ENCODE measurements at places on chromosomes 13 and 19. TPM values are rescaled to one million over a fixed set of nuclear protein-coding genes. Genes with fewer than 3 reads are reported as not detected.

DNA sequence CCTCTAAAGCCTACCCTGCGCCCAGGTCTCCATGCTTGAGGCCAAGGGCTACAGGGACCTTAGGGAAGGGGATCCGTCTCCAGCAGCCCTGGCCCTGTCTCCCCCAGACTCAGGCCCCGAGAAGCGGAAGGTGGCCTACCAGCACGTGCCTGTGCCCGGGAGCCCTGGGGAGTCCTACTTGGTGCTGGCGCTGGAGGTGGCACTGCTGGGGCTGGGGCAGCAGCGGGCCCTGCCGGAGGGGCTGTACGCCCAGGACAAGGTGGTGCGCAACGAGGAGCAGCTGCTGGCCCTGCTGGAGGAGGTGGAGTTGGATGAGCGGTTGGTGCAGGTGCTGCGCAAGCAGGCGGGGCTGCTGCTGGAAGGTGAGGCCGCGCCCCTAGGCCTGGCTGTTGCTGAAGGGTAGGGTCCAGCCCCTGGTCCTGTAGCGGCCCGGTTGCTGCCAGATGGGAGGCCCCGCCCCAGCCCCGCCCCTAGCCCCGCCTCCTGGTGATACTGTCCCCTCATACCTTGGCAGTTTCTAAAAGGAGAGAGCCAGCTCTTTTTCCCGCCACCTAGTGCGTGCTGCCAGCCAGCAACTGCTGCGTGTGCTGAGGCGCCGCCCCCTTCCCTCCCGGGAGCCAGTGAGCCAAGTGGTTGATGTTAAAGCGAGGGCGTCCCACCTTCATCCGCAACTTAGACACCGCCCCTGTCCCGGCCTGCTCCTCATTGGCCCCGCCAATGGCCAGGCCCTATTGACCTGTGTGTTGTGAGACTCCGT, 22.6 kb downstream of the ZSWIM4 start:
- no peak for DNase-seq

DNA sequence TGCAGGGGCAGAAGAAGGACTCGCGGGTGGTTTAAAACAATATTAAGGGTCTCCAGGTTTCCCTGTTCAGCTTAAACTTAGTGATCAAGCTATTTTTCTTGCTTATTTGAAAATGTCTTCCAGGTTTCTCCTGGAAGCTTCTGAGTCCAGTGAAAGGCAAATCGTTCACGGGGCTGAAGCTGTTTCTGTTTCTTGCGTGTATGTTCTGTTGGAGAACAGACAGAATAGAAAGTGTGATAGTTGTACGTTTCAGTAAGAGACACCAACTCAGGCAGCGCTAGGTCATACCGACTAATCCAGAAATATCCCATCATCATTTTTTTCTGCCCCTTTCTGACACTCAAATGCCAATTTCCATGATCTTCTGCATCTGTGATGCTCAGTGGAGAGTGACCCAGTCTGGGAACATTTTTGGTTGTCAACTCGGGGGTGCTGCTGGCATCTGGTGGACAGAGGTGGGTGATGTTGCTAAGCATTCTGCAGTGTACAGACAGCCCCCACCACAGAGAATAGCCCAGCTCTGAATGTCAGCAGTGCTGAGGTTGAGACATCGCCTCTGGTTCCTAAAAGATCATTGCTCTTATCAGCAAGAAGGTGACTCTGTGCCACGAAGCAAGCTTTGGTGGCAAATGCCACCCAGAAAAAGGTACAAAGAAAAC, 4.3 kb downstream of the KLF2 start:
- peak; percentile 81 for DNase-seq

GRCh38 chr19:15260939-15261338, 28.7 kb upstream of the EPHX3 start:
- DNase-seq, result no peak

GPX4 gene
- 461 TPM for total RNA-seq

- DNase-seq, result no peak
These were observed 535.8 kb downstream of the KCTD12 start for GRCh38 chr13:76350399-76350798.

DNA sequence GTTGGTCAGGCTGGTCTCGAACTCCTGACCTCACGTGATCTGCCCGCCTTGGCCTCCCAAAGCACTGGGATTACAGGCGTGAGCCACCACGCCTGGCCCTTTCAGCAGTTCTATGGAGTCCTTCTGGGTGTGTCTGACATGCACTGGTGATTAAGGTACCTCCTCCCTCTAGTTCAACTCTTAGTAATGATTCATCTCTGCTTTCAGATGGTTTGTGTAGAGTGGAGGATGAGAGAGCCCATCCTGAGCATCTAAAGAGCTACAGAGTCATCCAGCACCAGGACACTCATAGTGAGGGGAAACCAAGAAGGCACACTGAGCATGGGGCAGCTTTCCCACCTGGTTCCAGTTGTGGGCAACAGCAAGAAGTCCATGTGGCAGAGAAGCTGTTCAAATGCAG, 8.2 kb downstream of the ZNF584 start:
- DNase-seq, result no peak

- DNase-seq, result peak; percentile 59
These were observed 8.5 kb downstream of the MAU2 start for GRCh38 chr19:19329126-19329525.

CYP4F2 gene
- not detected for total RNA-seq

GRCh38 chr13:77859450-77859849, 59.2 kb downstream of the EDNRB start:
- no peak for DNase-seq

- no peak for DNase-seq
These were observed 5.5 kb downstream of the DLEU7 start for GRCh38 chr13:50838031-50838430.

ZNF419 gene
- total RNA-seq, result 14.9 TPM

ZNF850 gene
- total RNA-seq, result 1.7 TPM

MEIS3 gene
- total RNA-seq, result 0.13 TPM

NANOS3 gene
- not detected for total RNA-seq

ZNF554 gene
- total RNA-seq, result 3.9 TPM

POSTN gene
- total RNA-seq, result 3.3 TPM

- no peak for DNase-seq
These were observed 21.0 kb upstream of the ZNF43 start for GRCh38 chr19:21856773-21857514.

DNA sequence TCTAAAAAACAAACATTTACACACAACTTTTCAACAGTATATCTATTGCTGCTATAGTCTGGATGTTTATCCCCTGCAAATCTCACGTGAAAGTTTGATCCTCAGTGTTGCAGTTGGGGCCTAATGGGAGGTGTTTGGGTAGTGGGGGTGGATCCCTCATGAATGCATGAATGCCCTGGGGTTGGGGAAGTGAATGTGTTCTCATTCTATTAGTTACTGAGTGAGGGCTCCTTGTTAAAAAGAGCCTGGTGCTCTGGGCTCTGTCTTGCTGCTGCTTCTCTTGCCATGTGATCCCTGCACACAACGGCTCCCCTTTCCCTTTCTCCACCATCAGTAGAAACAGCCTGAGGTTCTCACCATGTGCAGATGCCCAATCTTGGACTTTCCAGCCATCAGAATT, 242.7 kb upstream of the HTR2A start:
- no peak for DNase-seq

DNA sequence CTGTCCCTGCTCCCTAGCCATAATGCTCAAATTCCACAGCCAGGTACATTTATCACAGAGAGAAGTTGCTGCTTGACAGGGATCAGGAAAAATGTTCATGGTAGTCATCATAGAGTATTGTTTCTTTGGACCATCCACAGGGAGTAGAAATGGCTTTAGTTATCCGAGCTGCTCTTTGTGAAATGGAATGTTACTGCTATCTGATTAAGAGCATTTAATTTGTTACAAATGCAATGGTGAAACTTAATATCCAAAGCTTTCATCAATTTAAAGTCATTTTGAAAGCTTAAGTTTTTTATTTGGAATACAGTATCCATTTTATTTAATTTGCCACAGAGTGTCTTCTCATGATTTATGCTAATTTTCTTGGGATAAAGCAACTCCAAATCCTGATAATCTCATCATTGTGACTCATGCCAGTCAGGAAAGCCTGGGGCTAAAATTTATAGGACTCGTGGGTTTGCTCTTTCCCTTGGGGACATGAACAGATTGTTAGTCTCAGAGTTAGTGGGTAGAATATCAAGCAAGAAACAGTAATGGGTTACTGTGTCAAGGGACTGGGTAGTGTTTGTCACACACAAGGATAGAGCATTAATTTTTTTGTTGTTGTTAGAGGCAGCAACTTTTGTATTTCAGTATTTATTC, 59.8 kb downstream of the SCEL start:
- DNase-seq, result no peak

DNA sequence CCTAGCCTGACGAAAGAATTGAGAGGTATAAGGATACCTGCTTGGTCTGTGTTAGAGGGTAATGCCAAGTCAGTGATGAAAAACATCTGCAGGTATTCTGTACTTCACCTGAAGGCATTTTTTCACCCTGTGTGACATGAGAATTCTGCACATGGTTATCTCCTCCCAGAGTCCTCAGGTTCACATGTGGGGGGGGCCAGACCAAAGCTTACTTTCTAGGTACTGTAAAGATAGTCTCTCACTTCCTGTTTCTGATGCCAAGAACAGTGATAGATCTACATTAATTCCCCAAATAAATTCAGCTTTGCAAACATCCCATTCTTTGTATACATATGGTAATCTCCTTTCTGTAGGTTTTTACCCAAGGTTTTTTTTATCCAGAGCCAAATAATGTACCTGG, 53.4 kb downstream of the GPC6 start:
- no peak for DNase-seq

DNA sequence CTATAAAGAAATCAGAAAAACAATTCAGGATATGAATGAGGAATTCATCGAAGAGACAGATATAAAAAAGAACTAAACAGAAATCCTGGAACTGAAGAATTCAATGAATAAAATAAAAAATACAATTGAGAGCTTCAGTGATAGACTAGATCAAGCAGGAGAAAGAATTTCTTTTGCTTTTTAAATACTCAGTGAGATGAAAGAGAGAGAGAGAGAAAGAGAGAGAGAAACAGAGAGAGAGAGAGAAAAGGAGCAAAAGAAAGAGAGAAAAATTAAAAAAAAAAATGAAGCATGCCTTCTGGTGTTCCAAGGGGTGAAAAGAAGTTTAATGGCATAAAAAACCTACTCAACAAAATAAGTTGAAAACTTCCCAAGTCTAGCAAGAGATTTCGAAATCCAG, 22.0 kb upstream of the SLC7A9 start:
- DNase-seq, result no peak

DNA sequence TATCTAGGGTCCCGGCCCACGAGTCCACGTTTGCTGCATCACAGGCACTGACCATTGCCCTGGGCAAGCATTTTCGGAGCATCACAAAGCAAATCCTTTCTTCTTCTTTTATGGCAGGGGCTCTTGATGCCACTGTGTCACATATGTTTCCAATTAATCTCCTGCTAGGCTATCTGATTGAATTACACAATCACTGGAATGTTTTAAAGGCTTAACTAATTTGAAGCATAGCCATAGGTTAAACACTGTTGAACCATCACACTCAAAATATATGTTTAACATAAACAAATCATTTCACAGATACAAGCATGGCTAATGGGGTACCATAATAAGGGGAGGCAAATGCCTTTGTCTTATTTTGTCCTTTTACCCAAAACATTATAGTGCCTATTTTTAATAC, 338.3 kb downstream of the POU4F1 start:
- no peak for DNase-seq

LGALS16 gene
- total RNA-seq, result not detected

RB1 gene
- total RNA-seq, result 24.4 TPM

- no peak for DNase-seq
These were observed 2.8 kb downstream of the ACTN4 start for GRCh38 chr19:38650172-38650775.

WDR87 gene
- not detected for total RNA-seq

- DNase-seq, result no peak
These were observed 18.9 kb downstream of the ARID3A start for GRCh38 chr19:944663-945241.

DNA sequence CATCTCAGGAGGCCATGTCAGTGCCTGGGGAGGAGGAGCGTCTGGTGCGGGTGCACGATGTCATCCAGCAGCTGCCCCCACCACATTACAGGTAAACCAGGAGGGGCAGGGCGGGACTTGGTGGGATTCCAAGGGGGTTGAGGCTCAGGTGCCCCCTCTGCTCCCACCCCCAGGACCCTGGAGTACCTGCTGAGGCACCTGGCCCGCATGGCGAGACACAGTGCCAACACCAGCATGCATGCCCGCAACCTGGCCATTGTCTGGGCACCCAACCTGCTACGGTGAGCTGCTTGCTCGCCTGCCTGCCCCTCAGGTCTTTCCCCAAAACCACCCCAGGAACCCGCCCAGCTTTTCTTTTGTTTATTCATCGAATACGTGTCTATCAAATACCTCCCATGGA, 7.2 kb downstream of the ARHGAP33 start:
- DNase-seq, result no peak

GRCh38 chr19:34662919-34663318, 14.0 kb downstream of the SCGB2B2 start:
- DNase-seq, result peak; percentile 60

Data from dermis microvascular lymphatic vessel endothelial cell (primary cell).